Left renal pelvis (tissue), 4 donors: ENCODE measurements at places on chromosomes 16 and 17. TPM values are rescaled to one million over a fixed set of nuclear protein-coding genes. Genes with fewer than 3 reads are reported as not detected.
A peak's percentile ranks its signal among the peaks of the same experiment; 100 is the strongest.

The UNC45B gene
- 0.17 TPM for polyA plus RNA-seq

DNA sequence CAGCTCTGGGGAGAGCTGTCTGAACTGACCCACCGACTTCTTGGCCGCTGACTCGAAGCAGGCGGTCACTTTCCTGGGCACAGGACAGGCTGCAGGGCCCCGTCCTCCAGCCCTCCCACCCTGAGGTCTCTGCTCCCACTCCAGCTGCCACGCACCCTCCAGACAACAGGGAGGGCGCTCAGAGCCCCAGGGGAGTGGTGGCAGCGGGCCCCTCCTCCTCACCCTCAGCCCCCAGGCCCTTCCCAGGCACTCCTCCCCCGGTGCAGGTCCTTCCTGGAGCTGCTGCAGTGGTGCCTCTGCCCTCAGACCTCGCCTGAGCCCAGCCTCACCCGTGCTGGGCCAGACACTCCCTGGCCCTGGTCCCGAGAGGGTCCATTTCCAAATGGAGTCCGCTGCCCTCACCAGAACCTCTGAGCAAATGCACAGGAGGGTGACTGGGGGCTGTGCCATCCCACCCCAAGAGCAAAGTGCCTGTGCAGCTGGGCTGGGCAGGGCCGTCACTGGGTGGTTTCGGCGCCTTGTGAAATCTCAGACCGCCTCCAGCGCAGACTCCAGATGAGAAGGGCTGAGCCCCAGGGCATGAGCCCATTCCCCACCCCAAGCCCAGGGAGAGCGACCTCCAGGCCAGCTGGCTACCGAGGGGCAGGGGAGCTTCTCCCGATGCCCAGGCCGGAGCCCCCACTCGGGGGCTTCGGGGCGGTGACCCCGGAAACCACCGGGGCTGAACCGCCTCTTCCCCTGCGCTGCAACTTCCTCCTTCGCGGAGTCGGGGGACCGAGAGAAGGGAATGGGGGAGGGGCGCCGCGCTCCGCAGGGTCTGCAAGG is 717 bp downstream of the CYBA start:
- DNase-seq, result no peak

DNA sequence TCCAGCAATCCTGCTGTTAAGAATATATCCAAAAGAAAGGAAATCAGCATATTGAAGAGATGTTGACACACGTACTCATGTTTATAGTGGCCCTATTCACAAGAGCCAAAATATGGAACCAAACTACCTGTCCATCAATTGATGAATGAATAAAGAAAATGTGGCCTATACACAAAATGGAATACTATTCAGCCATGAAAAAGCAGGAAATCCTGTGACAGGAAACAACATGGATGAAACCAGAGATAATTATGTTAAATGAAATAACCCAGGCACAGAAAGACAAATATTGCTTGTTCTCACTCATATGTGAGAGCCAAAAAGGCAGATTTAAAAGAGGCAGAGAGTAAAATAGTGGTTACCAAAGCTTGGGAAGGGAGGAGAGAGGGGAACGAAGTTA is 127.1 kb downstream of the KCNJ2 start:
- DNase-seq, result no peak

The SNAI3 gene
- 0.53 TPM for polyA plus RNA-seq

The EIF1 gene
- 825 TPM for polyA plus RNA-seq

The DNAI2 gene
- polyA plus RNA-seq, result not detected

The KIF2B gene
- not detected for polyA plus RNA-seq

- DNase-seq, result no peak
These were observed 8.4 kb upstream of the SHCBP1 start for GRCh38 chr16:46629331-46630219.

The ACAP1 gene
- 10.6 TPM for polyA plus RNA-seq

DNA sequence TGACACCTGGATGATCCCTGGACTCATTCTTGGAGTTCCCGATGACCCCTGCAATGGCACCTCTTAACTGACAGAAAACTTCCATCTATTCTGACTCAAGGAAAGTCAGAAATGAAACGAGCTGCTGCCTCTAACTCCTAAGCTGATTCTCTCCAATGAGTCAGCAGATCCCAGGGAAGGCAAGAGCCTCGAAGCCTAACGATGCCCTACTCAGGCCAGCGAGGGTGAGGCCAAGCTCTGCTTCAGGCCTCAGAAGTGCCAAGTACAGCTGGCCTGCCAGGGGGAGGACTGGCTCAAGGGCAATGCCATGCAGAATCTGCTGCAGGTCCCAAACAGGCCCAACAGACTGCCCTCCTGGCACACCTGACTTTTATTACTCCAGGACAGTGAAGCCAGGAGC is 36.3 kb downstream of the PLXDC1 start:
- no peak for DNase-seq

DNA sequence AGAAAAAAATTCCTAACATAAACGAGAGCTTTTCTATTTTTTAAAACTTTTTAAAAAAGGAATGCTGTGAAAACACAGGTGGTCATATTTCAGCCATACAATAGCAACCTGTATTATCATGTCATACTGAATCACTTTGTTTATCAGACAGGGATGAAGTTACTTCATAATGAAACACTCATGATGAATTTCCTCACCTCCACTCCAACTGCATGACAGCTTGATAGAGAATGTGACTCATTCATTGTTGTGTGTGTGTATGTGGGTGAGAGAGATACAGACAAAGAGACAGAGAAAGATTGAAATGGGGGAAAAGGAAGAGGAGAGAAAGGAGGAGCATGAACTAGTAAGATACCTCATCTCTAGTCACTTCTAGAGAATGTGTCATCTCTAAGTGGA is 109.0 kb downstream of the SYCE1L start:
- no peak for DNase-seq

The CENPX gene
- 50.3 TPM for polyA plus RNA-seq

The KRT33A gene
- not detected for polyA plus RNA-seq

GRCh38 chr16:65782611-65783600 is 583.6 kb upstream of the CDH5 start:
- no peak for DNase-seq

DNA sequence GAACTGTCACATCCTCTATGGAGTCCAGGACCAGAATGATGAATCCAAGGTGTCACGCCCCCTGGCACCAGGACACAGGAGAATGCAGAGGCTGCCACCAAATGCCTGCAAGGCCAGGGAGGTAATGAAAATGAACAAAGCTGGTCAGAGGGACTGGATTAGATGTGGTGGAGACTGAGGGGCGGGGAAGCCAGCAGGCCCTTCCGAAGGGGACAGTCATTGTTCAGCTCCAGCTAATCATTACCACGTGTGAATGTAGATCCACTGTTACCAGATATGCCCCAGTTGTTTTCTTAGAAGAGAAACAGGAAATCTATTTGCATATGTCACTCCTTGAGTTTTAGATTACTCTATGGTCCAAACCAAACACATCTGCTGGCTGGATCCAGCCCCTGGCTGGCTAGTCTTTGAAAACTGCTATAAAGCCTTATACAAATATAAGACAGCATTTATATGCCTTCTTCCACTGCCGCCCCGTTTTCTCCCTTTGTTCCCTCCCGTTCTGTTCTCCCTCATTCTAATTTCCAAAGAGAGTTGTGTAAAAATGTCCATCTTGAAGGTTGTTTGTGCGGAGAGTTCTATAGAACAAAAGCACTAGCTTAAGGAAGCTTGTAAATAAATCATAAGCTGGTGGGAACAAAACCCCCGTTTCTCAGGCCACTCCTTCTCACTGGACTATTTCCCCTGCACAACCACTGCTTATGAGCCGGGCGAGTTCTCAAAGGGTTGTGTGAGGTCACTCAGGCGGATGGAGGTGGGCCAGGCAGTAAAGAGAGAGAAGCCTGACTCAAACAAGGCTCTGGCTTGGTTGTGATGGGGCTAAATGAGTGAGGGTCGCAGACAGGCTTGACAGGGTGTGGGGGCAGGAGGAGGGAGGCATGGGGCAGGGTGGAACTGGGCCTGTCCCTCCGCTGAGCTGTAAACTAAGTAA is 14.2 kb downstream of the CRYM start:
- peak; percentile 38 for DNase-seq

The OTOA gene
- 0.15 TPM for polyA plus RNA-seq

GRCh38 chr17:39026980-39027451 is 59.8 kb upstream of the FBXO47 start:
- DNase-seq, result no peak

DNA sequence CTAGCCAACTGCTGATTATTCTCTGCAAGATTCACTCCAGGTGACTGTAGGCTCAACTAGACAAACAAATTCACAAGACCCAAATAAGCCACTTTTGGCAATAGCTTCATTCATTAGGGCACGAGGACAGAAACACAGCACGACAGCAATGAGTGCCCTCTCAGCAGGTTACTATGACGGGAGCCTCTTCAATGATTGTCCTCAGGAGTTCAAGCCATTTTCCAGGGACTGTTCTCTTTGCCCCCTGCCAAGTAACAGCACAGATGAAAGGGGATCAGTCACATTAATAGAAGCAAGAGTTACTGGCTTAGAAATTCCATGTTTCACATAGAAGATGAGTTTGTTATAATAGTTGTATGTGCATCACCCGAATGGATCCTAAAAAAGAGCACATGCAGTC is 712.2 kb downstream of the CDH8 start:
- DNase-seq, result no peak

The CLEC18A gene
- polyA plus RNA-seq, result 63.6 TPM

DNA sequence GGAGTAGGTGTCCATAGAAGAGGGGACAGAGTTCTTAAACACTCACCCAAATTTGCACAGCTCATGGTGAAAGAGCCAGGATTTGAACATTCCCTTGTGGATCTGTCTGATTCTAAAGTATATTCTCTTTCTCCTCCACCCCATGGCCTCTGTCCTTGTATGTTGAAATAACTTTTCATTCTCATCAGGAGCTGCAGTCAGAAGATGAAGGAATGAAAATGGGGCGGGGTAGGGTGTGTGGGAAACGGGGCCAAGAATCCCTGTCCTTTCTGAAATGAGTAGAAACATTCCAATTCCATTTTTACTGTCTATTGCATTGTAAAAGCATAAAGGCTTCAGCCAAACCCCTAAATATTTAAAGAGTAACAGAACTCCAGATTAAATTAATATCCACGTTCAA is 42.8 kb downstream of the NOG start:
- DNase-seq, result no peak

- DNase-seq, result no peak
These were observed 317.8 kb downstream of the RBFOX1 start for GRCh38 chr16:7650431-7650830.

DNA sequence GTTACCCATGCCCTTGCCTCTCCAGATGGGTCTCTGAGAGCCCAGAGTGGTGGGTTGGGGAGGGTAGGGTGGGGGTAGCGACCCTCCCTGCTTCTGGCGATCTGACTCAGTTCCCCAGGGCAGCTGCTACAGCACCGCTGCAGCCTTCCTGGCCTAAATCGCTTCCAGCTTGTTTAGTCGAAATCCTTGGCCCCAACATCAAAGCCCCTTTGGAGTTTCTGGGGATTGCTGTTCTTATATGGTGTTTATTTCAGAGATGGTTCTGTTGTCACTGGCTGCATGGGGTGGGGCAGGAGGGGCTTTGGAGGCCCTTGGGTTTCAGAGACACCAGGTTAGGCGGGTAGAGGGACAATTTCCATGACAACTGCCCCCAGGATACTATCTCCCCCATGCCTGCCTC is 35.9 kb downstream of the FZD2 start:
- no peak for DNase-seq

DNA sequence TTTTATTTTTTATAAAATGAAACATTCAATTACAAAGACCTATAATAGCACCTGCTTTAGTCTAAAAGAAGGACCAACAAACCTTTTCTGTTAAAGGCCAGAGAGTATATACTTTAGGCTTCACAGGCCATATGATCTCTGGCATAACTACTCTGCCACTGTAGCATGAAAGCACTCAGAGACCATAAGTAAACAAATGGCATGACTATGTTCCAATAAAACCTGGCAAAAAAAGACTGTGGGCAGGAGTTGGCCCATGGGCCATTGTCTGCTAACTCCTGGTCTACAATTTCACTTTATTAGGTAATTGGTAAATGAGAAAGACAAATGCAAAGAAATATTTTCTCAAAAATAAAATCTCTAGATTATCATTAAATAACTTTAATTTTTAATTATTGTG is 14.9 kb downstream of the CEP112 start:
- no peak for DNase-seq

DNA sequence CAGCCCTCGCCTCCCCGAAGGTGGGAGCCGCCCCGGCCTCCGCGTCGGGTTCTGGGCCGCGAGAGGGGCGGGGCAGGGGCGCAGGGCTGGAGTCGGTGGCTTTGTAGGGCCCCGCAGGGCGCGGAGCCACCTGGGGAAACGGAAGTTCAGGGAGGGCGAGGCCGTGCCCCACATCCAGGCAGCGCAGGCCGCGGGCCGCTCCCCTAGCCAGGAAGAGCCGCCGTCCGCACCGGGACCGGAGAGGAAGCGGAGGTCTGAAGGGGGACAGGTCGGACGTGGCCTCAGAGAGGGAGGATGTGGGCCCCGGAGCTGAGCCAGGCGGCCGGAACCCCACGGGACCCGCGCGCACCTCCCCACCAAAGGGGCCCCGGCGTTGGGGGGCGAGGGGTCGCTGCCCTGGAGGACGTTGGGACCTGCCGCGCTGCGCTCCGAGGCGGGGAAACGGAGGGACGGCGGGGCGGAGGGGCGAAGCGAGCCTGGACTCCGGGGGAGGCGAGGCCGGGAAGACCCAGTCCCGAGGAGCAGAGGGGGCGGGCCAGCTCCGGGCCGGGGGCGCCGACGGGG is 482 bp upstream of the SLC16A3 start:
- DNase-seq, result no peak

- DNase-seq, result no peak
These were observed 397.5 kb upstream of the CDH11 start for GRCh38 chr16:65519402-65519801.

- no peak for DNase-seq
These were observed 84.2 kb upstream of the LGALS9 start for GRCh38 chr17:27546624-27547300.

The PMFBP1 gene
- polyA plus RNA-seq, result 3.5 TPM

DNA sequence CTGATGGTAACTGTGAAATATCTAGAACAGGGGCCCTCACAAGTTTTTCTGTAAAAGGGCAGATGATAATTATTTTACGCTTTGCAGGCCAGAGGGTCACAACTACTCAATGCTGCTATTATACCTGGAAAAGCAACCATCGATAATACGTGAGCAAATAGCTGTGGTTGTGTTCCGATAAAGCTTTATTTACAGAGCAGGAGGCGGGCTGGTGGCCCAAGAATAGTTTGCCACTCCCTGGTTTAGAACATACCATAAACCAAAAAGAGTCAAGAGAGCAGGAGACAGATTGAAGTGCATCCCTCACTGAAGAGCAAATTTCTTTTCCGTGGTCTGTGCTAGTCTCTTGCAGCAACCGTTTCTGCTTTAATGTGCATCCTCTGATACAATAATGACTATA is 77.9 kb upstream of the DYNLRB2 start:
- DNase-seq, result no peak

The G6PC1 gene
- 2.9 TPM for polyA plus RNA-seq

GRCh38 chr17:30101686-30102390 is 14.8 kb upstream of the NSRP1 start:
- DNase-seq, result no peak

The FOXF1 gene
- polyA plus RNA-seq, result 0.50 TPM

GRCh38 chr16:60041671-60042070 is 1307.6 kb upstream of the GOT2 start:
- no peak for DNase-seq
